ENCODE measurements at places on chromosomes 16 and 17. TPM values are rescaled to one million over a fixed set of nuclear protein-coding genes. Genes with fewer than 3 reads are reported as not detected.

The PDIA2 gene
- total RNA-seq = 2.6 TPM

The TNFRSF13B gene
- total RNA-seq = not detected

The SPG7 gene
- 275 TPM for total RNA-seq

The CDH3 gene
- 3.0 TPM for total RNA-seq

The HSD3B7 gene
- total RNA-seq = 7.4 TPM

The CSH1 gene
- total RNA-seq = 0.71 TPM

The IL21R gene
- total RNA-seq = 0.87 TPM

The NACA2 gene
- total RNA-seq = 13.9 TPM

The TBC1D3I gene
- total RNA-seq = 2.2 TPM

The NAGS gene
- 3.1 TPM for total RNA-seq

The EXOSC6 gene
- 38.6 TPM for total RNA-seq

The EXOC3L1 gene
- total RNA-seq = 9.0 TPM

The TNK1 gene
- 3.7 TPM for total RNA-seq

The TUBG1 gene
- total RNA-seq = 209 TPM

The CHST4 gene
- not detected for total RNA-seq

The MMP25 gene
- total RNA-seq = 1.5 TPM

The CSH2 gene
- total RNA-seq = not detected

The CA7 gene
- 1.4 TPM for total RNA-seq

The TMEM204 gene
- total RNA-seq = 21.4 TPM

The HBA1 gene
- total RNA-seq = not detected

The MEOX1 gene
- 2.8 TPM for total RNA-seq

The FAM20A gene
- 93.4 TPM for total RNA-seq

The SUPT4H1 gene
- 59.3 TPM for total RNA-seq

The ARL6IP1 gene
- total RNA-seq = 392 TPM

The FOXJ1 gene
- total RNA-seq = 29.4 TPM

The CBFA2T3 gene
- 11.9 TPM for total RNA-seq

The TMED6 gene
- total RNA-seq = not detected

The CBX2 gene
- total RNA-seq = 27.1 TPM

The CNGB1 gene
- total RNA-seq = 1.2 TPM

The C17orf50 gene
- total RNA-seq = 102 TPM

The KRTAP9-2 gene
- not detected for total RNA-seq

The GNGT2 gene
- not detected for total RNA-seq

The AIPL1 gene
- 0.37 TPM for total RNA-seq

The FAM171A2 gene
- 3.6 TPM for total RNA-seq

The RAB40C gene
- total RNA-seq = 51.2 TPM

The CCDC144A gene
- 144 TPM for total RNA-seq

The MPV17L gene
- total RNA-seq = 9.5 TPM

The TMEM88 gene
- total RNA-seq = 4.6 TPM

The KRTAP2-2 gene
- total RNA-seq = not detected

The CLEC19A gene
- not detected for total RNA-seq

The KCNJ16 gene
- 2.0 TPM for total RNA-seq

The CRYBA1 gene
- total RNA-seq = not detected

The HS3ST4 gene
- total RNA-seq = 2.6 TPM

The CCL1 gene
- total RNA-seq = not detected

The ZNF469 gene
- total RNA-seq = 2.2 TPM

The SPATA32 gene
- 15.5 TPM for total RNA-seq

The DPEP3 gene
- total RNA-seq = 138 TPM

The BHLHA9 gene
- 0.56 TPM for total RNA-seq

The CCDC78 gene
- total RNA-seq = 6.1 TPM

The IL34 gene
- 5.4 TPM for total RNA-seq

The TUBB3 gene
- total RNA-seq = 61.7 TPM

The NRN1L gene
- 4.2 TPM for total RNA-seq

The MIF4GD gene
- total RNA-seq = 34.5 TPM

The KRT16 gene
- not detected for total RNA-seq

The CHMP1A gene
- total RNA-seq = 106 TPM

The COASY gene
- total RNA-seq = 52.8 TPM

The MEIOB gene
- 34.6 TPM for total RNA-seq

Measured in testis (tissue), 5 donors.